ENCODE measurements at places on chromosomes 5 and 9.

GRCh38 chr5:96293966-96294883, 138.8 kb downstream of the PCSK1 start:
- DNase-seq: no peak

DNA sequence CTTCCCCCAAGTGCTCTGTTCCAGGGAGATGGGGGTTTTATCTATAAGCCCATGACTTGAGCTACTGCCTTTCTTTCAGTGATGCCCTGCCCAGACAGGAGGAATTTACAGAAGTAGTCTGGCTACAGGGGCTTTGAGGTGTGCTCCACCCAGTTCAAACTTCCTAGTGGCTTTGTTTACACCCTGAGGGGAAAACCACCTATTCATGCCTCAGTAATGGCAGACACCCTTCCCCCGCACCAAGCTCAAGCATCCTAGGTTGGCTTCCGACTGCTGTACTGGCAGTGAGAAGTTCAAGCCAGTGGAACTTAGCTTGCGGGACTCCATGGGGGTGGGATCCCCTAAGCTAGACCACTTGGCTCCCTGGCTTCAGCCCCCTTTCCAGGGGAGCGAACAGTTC, 154.6 kb downstream of the IZUMO3 start:
- no peak for DNase-seq

DNA sequence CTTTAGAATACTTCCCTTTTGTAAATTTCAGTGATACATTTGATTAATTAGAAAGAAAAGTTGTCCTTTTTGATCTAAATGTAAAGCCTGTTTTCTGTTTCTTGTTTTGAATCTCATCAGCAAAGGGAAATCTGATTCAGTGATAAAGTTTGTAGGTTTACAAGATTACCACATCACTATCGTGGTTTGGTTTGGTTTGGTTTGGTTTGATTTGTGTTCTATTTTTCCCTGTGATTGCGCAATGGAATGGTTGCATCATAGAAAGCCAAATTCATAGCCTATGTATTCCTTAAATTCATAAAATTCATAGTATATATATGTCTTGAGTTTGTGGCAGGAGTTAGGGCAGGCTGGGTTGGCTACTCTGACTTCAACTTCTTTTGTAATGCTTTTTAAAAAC, 15.2 kb downstream of the SRFBP1 start:
- no peak for DNase-seq

GRCh38 chr5:143061161-143061945, 291.2 kb downstream of the ARHGAP26 start:
- DNase-seq: no peak

GRCh38 chr5:45521067-45521466, 175.1 kb downstream of the HCN1 start:
- DNase-seq: no peak

GRCh38 chr5:73692166-73692640, 66.2 kb downstream of the ARHGEF28 start:
- no peak for DNase-seq

- DNase-seq: no peak
These were observed 521.6 kb upstream of the ST8SIA4 start for GRCh38 chr5:101424530-101425175.

DNA sequence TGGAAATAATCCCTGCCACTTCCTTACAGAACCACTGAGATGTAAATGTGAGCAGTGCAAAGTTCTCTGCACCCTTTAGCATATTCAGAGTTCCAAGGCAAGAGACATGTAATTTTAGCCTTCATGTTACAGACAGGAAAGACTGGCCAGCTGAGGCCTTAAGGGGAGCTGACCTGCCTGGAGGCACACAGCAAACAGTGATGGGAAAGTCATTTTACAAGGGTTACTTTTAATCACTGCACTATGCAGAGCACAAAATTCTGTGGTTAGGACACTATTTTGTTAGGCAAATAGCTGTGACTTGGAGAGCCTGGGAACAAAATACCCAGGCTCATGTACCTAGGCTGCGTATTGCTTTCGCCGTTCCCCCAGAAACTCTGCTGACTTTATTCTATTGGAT, 30.2 kb upstream of the TNIP1 start:
- no peak for DNase-seq
